ENCODE measurements at places on chromosomes 3 and 15.
A peak's percentile ranks its signal among the peaks of the same experiment; 100 is the strongest.

- DNase-seq = peak; percentile 73
These were observed 47.6 kb downstream of the RAP2B start for GRCh38 chr3:153209596-153209995.

DNA sequence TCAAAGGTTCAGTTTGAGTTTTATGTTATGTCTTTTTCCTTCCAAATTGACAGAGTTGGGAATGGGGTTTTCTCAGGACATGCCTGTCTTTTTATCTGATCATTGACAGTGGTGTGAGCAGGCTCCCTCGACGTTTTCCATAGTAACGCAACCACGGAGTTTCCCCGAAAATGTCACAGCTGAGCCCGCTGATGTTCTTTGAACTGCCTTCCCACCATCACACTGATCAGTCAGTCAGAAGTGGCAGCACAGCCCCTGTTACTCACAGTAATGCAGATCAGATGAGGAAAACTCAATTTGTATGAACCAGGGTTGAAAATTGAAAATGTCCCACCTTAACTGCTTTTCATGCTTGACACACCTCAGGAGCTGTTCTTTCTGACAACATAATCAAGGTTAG lies 210.4 kb downstream of the NECTIN3 start:
- no peak for DNase-seq

GRCh38 chr15:71577071-71577470 lies 233.3 kb upstream of the NR2E3 start:
- no peak for DNase-seq

DNA sequence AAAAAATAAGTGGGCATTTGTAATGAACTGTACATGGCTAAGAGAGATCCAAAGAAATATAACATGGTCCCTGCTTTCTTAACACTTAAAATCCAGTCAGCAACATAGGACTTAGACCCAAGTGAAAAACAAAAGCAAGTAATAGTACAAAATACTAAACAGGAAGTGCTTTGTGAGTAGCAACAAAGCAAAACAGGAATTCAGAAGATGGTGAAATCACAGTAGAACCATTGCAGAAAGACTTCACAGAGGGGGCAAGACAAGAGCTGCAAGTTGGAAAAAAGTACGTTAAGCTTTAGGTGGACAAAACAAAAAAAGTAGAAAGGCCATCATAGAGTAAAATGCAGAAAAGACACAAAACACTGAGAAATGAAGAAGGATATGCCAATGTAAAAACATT lies 116.0 kb downstream of the TBC1D5 start:
- DNase-seq = no peak

GRCh38 chr3:18968120-18968519 lies 180.2 kb upstream of the KCNH8 start:
- DNase-seq = no peak

DNA sequence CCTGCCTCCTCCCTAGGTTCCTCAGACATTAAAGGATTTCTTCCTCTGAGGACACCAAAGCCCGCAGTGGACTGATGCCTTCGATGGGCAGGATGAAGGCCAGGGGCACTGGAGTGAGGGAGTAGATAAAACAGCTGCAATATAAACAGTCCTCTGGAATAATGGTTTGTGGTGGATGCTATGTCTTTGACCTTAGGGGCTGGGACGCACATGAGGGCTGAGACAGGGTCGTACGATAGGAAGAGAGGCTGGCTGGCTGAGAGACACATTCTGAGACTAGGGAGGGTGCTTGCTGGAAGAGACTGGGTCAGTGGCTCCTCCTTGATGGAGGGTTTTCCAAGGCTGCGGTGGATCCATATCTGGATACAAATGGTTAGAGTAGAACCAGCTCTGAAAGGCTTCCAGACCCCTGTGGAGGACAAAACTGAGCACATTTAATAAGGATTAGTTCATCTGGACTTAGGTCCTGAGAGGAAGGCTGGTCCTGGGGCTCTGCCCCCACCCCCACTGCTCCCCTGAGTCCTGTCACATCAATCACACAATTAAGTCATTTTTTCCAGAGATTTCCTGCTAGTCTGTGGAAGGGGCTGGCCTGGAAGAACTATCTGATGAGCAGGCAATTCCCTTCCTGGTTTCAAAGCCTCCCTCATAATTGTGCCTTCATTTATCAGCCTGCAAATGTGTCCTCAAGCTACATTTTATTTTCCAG lies 15.8 kb downstream of the TBC1D21 start:
- peak; percentile 43 for DNase-seq

DNA sequence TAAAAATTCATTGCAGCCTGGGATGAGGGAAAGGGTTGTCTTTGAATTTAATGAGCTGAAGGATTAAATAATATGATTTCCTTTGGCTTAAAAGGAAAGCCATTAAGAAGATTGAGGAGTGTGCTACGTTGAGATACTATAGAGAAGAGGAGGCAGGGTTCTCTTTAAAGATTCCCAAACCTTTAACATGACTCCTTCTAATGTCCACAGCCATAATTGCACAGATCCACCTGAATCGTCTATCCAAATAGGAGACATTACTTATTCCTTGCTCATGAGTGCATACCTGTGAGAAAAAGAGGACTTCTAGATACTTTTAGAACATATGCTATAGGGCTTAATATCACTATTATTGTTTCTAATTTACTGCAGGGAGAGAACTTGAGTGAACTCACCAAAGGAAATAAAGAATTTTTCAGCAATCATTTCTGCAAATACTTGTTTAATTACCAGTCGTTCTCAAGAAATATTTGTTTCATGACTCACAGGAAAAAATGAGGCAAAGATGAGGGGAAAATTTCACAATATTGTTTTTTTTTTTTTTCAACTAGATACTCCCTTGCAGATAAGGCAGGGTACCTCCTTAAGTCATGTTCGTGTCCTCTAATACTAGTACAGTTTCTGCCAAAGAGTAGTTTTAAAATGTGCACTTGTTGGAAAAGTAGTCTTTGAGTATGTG lies 8.9 kb upstream of the SUCNR1 start:
- DNase-seq = no peak

All from RWPE2 (cell line).